ENCODE measurements at places on chromosomes 2 and 18.

DNA sequence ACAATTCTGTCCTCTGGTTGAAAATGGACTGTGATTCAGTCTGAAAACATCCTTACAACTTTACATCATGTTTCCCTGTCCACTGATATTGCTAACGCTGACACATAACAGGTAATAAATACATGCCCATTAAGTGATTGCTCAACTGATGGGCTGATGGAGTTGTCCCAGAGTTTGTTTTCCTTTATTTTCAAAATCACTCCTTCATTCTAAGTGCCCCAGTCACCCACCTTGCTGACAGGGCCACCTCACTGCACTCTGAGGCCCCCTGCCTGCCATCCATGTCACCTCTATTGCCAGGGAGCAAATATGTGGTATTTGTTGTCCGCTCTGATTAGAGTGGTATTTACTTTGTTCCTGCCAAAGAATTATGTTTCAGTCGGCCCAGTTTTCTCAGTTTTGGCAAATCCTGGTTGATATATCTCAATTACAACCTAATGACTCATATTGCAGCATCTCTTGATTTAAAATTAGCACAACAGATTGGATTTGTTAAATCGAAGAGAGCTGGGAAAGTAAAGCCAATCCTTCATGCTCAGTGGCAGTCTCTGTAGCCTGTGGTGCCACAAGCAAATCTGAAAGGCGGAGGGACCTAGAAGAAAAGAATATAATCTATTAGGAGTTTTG is 105.1 kb downstream of the RDH14 start:
- DNase-seq = no peak

GRCh38 chr2:30192314-30192713 is 39.0 kb upstream of the LBH start:
- DNase-seq = no peak

- DNase-seq = no peak
These were observed 23.2 kb downstream of the RRM2 start for GRCh38 chr2:10145519-10146357.

- no peak for DNase-seq
These were observed 79.6 kb upstream of the NABP1 start for GRCh38 chr2:191598296-191598695.

DNA sequence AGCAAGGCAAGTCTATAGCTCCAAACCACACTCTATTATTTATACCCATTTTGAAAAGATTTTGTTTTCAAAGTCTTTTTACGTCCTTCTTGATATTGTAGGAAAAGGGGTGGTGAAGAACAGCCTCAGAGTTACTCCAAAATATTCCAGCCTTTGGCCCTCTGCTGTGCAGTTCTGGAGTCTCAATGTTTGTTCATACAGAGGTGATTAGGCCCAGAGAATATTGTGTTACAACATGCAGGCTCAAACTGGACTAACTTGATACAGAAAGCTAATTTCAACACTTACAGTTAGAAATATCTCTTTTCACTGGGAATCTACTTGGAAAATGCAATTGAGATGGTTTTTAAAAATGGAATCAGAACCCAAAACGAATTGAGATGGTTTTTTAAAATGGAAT is 40.4 kb upstream of the SLC25A52 start:
- no peak for DNase-seq

GRCh38 chr18:66534110-66534509 is 69.8 kb downstream of the CDH19 start:
- DNase-seq = no peak

GRCh38 chr2:149221898-149222297 is 108.5 kb upstream of the LYPD6 start:
- no peak for DNase-seq

DNA sequence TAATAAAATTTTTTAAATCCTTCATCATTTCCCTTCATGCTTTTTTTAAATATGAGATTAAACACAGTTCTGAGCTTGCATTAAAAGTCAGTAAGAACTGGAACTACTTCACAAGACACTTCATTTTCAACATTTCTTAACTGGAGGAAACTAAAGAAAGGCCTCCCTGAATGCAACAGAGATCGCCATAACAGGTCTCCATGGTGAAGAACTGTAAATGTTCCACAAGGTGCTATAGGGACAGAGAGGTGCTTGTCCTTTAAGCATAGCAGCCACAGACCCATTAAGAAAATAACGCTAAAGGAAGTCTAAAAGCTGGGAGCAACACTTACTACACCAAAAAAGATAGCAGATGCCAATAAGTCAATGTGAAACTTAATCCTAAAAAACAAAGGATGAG is 8.5 kb downstream of the STAM2 start:
- no peak for DNase-seq

GRCh38 chr2:232501794-232502390 is 14.3 kb upstream of the ECEL1 start:
- no peak for DNase-seq

DNA sequence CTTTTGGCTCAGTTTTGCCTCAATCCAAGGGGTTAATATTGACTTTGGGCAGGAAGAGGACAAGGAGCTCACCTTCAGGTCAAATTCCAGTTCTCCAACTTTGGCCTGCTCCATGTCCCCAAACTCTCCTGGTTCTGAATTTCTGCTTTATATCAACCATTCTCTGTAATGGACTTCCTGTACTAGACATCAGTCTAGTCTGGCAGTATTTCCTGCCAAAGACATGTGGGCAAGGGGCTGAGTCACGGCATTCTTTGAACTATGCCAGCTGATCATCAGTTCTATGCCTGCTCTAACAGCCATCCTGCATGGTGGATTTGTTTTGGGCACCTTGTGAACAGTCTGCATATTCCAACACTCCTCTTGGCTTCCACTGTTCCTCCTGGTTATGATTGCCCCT is 199.4 kb downstream of the ZEB2 start:
- DNase-seq = no peak

DNA sequence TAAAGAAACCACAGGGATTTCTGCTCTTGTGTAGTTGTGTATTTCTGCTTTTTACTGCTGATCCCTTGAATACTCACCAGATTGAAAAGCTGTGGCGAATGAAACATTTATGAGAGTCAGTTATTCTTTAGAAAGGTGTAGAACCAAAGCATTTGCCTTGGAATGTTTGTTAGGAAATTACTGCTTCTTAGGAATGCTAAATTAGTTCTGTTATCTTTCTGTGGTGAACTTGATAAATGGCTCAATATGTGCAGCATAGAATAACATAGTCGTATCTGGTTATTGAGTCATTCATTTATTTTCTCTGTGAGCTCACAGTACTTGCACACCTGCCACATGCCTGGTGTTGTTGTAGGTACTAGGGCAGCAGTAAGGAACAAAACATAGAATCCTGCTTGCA is 57.0 kb upstream of the FAM237A start:
- no peak for DNase-seq

GRCh38 chr18:37335409-37335736 is 230.2 kb downstream of the CELF4 start:
- DNase-seq = no peak

DNA sequence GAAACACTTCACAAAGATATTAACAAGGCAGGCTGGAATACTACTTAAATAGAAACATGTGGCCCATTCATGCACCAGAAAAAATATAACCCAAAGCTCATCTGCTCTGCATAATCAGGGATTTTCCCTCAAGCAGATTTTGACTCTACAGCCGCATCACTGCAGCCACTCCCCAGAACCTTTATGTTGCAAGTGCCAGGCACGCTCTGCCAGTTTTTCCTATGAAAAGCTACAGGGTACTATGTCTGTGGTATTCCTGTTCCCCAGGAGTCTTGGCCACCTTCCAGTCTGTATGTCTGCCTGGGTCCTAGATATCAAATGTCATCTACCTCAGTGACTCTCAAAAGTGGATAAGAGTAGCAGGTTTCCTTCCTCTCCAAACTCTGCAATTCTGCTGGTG is 3.8 kb downstream of the COA5 start:
- peak; percentile 43 for DNase-seq

GRCh38 chr2:147382322-147382948 is 462.4 kb upstream of the ACVR2A start:
- DNase-seq = peak; percentile 51

GRCh38 chr2:134177351-134177931 is 76.4 kb upstream of the MGAT5 start:
- no peak for DNase-seq

Measured in NCI-H2029 treated with DMSO at 0.1 percent for 48 hours (cell line).